ENCODE measurements at places on chromosomes 5 and 9.

GRCh38 chr5:1040571-1040970 is 32.0 kb downstream of the NKD2 start:
- no peak for DNase-seq

DNA sequence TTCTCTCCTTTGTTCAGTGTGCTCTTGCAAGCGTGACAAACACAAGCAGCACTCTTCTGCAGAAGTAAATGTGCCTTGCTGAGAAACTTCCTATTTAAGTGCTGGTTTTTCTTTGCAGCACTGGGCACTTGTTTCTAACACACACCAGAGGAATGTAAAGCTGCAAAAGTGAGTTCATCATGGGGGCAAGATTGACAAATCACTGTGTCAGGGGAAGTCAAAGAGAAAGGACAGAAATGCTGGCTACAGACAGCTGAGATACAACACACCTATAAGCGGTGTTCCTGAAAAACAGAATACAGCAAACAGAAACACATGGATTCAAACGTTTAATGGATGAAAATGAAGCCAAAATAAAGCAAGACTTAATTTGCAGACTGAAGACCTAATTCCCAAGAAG is 19.6 kb downstream of the ROR2 start:
- DNase-seq = no peak

GRCh38 chr5:1010181-1010510 is 1.5 kb downstream of the NKD2 start:
- DNase-seq = no peak

DNA sequence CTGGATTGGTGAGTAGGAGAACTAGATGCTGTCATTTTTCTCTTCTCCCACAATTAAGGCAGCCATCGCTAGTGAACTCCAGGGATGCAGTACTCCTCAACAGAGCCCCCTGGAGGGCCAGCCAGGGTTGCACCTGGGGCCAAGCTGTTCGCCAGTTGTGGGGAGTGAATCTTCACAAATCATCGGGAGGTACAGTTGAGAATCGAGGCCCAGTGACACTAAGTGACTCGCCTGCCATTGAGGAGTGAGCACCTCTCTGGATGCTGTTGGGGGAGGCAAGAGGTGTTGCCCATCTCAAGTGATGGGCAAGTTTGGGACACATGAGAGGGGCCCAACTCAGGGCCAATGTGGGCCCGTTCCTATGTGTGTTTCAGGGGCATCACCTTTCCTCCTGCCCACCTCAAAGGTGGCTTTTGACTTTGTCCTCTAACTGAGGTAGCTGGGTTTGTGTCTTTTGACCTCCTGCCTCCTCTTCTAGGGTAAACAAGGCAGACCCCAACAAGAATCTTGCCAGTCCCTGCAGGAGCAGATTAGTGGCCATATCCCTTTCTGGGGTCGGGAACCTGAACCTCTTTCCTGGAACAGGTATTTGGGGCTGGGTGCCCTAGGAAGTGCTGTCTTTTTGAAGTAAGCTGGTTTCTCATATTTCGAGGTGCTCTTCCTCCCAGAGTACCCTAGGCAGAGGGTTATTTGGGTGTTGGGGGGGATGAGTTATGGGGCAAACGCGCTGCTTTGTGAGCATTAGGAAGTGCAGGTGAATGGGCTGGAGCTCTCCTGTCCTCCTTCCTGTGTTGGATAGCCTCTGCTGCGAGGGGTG is 181.2 kb downstream of the MACROH2A1 start:
- DNase-seq = peak; percentile 75

DNA sequence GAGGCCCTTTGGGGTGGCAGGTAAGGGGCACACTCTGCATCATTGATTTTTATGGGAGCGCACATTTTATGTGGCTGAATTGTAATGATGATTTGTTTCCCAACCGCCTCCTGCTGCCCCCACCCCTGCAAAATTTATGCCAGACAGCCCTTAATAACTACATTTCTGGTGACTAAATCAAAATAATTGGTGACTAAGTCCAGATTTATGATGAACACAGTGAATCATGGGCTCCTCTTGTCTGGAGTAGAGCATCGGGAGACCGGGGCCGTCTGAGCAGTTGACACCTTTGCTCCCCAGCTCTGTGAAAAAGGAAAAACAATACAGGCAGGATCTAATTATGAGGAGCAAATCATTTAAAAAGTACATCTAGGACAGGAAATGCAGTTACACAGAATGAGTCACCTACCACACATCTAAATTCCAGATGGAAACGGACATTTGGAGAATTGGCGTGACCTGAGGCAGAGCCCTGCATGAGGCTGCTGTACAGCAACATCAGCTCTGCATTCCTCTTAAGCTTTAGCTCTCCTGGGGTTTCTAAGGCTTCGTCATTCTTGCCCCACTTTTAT is 58.9 kb downstream of the DOCK2 start:
- DNase-seq = no peak

- DNase-seq = no peak
Observed at GRCh38 chr9:84179531-84179930, 161.0 kb downstream of the SLC28A3 start.

GRCh38 chr9:93304574-93305496 is 120.9 kb downstream of the WNK2 start:
- peak; percentile 94 for DNase-seq

- DNase-seq = no peak
Observed at GRCh38 chr5:138833726-138834480, 41.2 kb downstream of the LRRTM2 start.

DNA sequence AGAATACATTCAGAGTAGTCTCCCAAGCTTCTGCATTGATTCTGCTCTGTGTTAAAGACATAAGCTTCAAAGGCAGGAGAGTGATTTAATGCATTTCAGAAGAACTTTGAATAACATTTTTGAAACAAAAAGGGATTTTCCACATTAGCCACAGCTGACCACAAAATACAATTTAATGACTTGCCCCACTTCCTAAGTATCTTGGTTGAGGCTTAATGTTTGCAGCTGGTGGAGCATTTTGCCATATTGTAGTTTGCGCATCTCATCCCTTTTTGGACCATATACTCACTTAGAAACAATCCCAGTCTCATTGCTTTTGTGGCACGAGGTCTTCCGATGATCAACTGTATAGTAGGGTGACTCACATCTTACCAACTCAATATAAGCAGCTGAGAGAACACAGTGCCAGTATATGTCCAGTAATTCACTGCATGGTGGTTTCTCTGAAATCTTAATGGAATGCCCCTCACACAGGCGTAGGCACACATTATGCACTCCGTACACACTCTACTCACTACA is 455.8 kb upstream of the PTGER4 start:
- DNase-seq = no peak

GRCh38 chr9:35517131-35517530 is 27.2 kb downstream of the RUSC2 start:
- no peak for DNase-seq

- no peak for DNase-seq
Observed at GRCh38 chr9:93270976-93271375, 87.0 kb downstream of the WNK2 start.

GRCh38 chr9:138038244-138038671 is 160.7 kb downstream of the CACNA1B start:
- peak; percentile 24 for DNase-seq

GRCh38 chr9:38042626-38043357 is 26.2 kb downstream of the SHB start:
- no peak for DNase-seq

DNA sequence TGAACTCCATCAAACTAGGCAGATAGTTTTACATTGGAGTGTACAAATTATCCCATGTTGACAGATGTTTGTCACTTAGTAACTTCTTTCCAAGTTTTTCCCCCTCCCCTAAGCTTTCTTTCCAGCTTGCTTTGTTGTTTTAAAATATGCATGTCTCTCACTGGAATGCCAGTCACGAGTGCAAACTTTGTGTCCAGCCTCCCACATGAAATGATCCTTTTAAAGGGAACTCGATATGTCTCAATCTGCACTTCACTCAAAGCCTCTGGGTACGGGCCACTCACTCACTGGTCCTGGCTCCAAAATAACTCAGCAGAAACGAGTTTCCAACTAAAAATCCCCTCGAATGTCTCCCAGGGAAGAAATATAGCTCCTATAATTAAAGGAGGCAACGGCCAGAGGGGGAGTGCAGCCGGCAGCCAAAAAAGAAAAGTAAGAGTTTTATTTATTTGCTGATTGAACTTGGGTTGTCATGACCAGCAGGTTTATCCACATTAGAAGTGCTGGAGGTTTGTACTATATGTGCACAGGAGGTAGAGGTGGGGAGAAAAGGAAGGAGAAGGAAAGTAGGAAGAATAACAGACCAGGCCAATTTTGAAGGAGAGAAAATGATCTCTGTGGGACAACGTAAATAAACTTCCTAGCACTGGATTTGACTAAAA is 17.5 kb downstream of the NR2F1 start:
- no peak for DNase-seq

DNA sequence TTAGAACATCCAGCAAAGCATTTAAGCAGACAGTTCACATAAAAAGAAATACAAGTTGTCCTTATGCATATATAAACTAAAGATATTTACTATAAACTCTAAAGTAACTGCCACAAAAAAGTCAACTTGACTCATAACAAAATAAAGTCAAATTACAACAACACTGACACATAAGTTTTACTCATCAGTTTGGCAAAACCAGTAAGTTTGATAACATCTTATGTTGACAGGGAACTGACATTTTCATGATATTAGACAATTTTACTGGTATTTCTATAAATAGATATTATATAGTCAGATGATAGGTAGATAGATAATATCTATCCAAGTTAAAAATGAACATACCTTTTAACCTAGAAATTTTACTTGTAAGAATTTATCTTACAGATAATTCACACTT is 9.9 kb upstream of the TSLP start:
- DNase-seq = no peak

GRCh38 chr9:92294297-92294676 is 790 bp upstream of the IARS1 start:
- DNase-seq = peak; percentile 54

DNA sequence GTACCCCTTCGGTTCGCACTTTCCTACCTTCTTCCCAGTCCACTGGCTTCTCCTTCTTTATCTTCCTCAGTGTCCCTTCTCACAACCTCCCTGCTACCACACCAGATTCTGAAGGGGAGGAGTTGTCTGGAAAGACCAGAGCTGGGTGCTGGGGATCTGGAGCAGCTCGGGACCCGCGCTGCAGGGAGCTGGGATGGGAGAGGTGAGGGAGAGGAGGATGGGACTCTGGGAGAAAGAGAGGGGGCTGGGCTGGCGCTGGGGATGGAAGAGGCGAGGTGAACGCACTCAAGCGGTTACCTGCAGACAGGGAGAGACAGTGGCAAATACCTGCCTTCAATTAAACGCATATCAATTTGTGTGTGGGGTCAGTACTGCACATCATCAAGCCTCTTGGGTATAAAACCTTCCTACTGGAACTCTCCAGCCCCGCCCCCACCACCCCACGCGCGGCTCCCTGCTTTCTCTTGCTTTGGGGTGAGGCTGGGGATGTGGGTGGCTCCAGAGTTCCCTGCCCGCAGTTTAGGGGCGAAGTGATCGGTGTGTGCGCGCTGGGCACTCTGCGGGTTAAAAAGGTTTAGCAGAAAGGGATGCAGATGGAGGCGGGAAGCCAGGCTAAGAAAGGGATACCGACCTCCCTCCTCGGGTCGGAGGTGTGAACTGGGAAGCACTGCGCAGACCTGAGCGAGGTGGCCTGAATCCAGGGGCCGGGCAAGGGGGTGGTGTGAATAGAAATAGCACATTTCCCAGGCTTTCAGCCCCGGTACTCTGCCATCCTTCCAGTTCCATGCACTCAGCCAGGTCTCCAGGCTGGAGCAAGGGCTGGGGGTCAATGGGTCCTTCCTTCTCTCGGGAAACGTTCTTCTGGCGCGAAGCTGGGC is 977 bp upstream of the PAM start:
- peak; percentile 85 for DNase-seq

DNA sequence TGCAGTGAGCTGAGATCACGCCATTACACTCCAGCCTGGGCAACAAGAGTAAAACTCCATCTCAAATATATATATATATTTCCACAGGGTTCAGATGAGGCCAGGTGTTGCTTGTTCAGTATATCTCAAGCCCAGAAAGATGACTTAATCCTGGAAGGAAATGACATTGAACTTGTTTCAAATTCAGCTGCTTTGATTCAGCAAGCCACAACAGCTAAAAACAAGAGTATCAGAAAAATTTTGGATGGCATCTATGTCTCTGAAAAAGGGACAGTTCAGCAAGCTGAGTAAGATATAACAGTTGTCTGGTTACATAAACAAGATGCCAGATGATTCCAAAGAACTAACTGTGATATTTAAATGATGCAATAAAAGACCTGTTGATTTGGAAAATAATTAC is 352.0 kb downstream of the KCTD16 start:
- no peak for DNase-seq

GRCh38 chr5:78889369-78890140 is 95.6 kb downstream of the ARSB start:
- no peak for DNase-seq

GRCh38 chr5:93941897-93942296 is 200.5 kb upstream of the POU5F2 start:
- DNase-seq = no peak

GRCh38 chr5:152288917-152289595 is 116.0 kb downstream of the NMUR2 start:
- DNase-seq = no peak

DNA sequence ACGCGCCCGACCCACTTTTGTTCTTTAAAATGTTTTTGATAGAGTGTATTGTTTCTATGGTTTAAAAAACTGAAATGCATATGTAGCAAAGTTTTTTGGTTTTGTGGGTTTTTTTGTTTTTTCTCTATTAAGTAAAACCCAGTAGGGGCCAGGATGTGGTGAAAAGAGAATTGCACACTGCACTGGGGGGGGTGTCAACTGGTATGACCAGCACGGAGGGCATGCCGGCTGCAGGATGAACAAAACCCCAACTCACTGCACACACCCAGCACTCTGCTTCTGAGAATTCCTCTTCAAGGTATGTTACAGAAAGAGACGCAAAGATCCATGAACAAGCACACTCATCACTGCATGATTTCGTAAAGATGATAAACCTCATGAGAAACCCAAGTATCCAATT is 75.0 kb downstream of the STK10 start:
- DNase-seq = no peak

GRCh38 chr9:113995963-113996362 is 82.1 kb downstream of the AMBP start:
- peak; percentile 20 for DNase-seq

DNA sequence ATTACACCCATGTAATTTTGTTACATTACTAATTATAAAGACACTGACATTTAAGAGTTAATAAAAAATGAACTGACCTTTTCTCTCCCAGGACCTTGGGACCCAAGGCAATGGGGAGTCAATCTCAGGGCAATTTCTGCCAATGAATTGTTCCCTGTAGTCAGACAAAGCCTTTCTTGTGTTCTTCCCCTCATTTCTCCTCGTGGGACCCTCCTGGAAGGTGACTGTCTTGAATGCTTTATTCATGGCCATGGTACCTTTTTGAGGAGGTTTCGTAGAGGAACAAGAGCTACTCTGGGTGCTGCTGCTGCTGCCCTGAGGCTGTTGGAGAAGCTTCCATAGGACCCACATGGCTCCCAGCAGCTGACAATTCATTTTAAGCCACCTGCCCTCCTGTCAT is 190.3 kb downstream of the SNX18 start:
- no peak for DNase-seq
